ENCODE measurements at places on chromosomes 7 and 10.

DNA sequence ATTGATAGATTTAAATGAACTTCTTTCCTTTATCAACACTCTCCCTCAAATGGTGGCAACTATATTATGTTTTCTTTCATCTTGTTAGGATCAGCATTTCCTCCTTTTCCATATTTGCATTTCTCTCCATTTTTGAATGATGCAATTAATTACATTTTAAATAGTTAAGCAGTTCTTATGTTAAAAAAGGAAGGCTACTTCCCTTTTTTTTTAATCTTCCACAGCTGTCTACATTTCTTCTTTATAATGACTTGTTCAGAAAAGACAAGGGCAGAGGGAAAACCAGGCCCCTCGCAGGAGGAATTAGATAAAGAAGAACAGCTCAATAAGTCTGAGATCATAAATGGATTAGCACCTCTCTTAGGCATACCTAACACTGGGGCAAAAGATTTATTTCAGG is 208.9 kb downstream of the ARL4A start:
- DNase-seq = no peak

- peak; percentile 14 for DNase-seq
Observed at GRCh38 chr7:116500078-116500853, 728 bp downstream of the CAV2 start.

DNA sequence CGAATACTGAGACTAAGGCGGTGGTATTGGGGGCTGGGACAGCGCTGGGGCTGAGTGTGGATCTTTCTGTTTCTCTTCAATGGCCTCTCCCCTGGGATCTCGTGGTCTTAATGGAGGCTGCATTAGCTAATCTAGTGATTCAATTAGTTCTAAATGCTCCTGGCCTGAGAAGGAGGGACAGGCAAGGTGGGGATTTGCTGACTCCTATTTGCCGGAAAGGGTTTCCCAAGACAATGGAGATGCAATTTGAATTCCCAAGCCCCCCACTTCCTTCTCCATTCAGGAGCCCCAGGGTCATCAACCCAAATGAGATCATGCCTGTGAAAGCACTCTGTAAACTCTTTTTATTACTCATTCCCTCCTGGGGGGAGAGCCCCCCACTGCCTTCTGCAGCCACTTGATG is 111.7 kb upstream of the PLXNA4 start:
- DNase-seq = no peak

DNA sequence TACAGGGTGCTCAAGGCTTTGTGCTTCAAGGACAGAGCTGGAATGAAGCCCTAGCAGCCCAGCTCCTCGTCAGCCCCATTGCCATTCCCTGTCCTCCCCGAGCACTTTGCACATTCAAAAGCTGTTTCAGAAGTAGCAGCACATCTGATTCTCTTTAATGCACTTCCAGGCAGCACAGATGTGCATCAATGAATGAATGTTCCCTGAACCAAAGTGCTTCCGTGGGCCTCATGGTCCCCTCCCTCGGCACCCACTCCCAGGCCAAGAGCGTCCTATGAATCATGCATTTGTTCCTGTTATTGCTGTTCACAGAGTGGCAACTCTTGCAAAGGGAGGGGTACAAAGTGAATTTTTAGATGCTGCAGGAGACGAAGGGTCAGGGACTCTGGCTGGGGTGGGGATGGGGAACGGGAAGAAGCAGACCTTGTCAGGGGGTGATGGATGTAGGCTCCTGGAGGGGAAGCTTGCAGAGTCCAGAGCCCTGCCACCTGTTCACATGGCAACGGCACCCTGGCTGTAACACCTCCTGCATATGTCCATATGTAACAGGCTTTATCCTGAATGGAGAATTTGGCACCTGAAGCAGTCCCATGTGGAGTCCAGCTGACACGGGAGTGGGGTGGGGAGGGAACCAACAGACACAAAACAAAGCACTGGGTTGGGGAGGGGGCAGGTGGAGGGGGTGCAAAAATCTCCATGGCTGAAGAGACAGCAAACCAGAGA is 62.2 kb upstream of the BAIAP2L1 start:
- DNase-seq = no peak

GRCh38 chr10:78996792-78997129 is 72.0 kb upstream of the ZMIZ1 start:
- no peak for DNase-seq

DNA sequence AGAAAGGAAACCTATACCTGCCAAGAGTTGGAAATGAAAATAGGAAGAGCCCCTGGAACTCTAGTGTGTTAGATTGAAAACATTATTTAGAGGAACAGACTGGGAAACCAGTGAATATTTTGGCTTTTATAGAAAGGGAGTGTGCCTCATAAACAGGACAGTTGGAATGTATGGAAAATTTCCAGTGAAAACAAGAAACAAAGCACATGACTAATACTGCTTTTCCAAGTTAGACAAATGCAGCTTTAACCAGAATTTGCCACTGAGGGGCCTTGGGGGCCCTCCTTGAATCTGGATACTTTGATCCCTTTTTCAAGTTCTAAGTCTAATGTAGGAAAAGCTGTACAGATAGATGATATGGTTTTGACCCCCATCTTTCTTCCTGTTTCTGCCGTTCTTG is 21.2 kb downstream of the ITGB8 start:
- DNase-seq = no peak

DNA sequence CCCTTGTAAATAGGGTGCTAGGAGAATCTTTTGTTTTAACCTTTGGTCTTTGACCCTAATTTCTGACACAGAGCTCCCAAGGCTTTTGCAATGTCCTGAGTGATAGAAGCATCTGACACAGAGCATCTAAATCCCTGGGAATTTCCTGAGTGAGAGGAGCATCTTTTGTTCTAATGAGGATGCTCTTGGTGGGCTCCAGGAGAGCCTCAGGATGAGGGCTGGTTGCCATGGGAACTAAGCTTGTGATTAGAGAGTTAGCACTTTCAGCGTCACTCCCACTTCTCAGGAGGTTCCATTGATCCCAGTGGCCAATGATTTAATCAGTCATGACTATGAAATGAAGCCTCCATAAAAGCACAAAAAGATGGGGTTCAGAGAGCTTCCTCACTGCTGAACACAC is 264.8 kb downstream of the KIF20B start:
- DNase-seq = no peak

- no peak for DNase-seq
Observed at GRCh38 chr10:124059551-124059950, 33.8 kb downstream of the CHST15 start.

DNA sequence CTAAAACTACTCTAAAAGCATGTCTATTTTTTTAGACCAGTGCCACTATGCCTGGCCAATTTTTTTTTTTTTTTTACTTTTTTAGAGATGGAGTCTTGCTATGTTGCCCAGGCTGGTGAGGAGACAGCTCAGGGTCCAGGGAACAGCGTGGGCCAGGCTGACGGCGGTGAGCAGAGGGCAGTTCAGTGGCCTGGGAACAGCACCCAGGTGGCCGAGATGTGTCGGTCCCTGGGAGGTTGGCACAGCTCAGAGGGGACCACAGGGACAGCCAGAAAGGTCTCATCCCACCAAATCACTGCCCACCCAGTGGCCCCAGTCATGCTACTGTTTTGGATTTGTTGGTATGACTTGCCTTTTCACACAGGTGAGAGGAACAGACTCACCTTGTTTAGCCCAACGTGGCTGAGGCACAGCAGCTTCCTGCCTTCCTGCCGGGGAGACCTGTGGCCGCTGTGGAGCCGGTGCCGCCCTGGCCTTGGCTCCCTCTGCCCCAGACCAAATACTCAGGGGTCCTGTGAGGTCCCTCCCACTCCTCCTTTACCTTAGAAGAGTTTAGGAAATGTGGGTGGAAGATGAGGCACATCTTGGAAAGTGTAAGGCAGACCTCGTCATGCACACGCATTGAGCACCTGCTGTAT is 109.6 kb downstream of the PTPRE start:
- no peak for DNase-seq

DNA sequence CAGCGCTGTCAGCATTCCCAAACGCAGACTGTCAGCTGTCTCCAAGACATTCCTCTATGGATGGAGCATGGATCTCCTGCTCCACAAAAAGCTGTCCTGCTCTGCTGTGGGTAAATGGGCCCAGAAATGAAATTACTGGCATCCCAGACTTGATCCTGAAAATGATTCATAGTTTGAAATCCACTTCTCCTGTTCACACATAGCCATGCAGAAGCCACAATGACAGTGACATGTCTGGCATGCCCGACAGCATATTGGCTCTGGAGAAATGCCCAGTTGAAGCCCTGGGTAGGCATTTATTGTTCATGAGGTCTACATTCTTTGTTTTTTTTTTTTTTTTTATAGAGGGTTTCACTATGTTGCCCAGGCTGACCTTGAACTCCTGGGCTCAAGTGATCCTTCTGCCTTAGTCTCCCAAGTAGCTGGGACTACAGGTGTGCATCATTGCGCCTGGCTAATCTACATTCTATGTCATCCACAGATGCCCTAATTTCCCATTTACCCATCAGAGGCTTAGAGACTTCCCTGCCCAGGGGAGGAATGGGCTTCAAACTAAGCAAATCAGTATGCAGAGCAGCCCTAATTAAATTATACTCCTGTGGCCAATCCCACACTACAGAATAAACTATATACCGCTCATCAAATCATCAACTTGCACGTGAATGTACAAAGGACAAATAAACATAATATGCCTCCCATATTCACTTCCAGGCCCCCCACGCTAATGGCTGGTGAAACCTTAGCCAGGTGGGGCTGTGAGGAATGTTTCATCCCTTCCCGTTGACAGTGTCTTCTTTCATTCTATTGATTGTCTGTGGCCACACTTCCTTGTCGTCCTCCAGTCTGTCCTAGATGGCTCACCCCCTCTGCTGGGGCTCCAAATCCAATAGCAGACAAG is 61.8 kb upstream of the EEPD1 start:
- DNase-seq = no peak

GRCh38 chr10:110389255-110389654 is 84.5 kb upstream of the SMNDC1 start:
- no peak for DNase-seq

DNA sequence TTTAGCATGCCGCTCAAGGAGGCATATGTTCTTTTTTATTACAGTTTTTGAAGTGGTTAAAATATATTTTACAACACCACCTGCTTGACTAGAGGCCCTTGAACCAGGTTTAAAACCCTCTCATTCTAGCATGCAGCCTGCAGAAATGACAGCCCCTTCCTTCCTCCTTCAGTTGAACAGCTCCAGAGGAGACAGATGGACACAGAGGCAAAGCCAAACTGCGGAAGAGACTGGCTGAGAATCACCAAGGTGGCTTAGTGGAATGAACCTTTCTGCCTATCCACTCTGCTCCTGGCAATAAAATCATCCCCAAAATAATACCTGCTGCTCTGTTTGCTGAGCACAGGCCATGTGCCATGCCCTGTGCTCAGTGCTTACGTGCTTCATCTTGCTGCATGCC is 23.9 kb upstream of the PLPP4 start:
- no peak for DNase-seq

GRCh38 chr10:132735923-132736391 is 50.0 kb downstream of the NKX6-2 start:
- DNase-seq = no peak
